ENCODE measurements at places on chromosomes 7 and 10. TPM values are rescaled to one million over a fixed set of nuclear protein-coding genes. Genes with fewer than 3 reads are reported as not detected.

DNA sequence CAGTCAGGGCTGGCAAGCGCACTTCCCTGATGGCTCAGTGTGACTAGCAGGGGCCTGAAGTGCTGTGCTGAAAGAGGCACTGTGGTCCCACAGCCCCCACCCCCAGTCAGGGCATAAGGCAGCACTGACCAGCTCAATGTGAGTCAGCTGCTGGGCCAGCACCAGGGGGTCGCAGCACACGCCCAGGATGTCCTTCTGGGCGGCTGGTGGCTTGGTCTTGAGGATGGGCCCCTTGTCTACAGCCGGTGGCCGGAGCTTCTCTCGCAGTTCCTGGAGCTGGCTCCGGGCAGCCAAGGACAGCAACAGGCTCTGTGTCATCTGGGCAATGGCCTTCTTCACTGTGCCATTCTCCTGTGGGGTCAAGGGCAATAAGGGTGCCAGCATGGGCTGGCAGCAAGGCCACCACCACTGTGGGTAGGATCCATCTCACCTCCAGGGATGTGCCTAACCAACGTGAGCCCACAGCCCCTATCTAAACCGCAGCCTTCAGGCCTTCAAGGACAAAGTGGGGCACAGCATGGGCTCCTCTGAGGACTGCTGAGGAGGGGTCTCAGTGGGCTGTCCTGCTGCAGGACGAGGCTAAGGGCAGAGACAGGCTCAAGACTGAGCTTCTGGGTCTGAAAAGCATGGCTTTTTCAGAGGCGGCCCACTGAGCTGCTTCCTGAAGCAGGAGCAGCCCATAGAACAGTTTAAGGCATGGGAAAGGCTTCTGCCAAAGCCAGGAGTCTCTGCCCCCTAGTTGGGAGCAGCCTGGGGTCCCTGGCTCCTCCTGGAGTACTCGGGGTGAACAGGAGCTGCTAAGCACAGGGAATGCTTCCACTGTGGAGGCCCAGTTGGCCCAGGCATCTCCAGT, 62.5 kb downstream of the CSGALNACT2 start:
- DNase-seq = peak; percentile 4

DNA sequence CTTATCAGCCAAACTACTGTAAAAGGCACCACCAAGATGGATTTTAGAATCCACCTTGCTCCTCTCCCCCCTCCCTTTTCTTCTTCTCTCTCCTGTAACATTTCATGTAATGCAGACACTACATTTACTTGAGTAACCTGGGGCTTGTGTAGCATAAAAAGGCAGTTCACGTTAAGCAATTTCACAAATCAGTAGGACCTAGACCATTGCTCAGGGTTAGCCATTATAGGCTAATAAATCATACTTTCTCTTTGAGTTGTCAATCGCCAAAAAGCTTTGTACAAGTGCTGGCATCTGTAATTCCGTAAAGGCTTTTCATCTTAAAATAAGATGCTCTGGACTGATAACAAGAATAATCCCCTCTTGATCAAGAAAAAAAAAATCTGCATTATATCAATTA, 224.7 kb downstream of the GLI3 start:
- DNase-seq = no peak

The SPRN gene
- total RNA-seq = not detected

- DNase-seq = no peak
Measured at GRCh38 chr10:35413985-35414861, 77.9 kb downstream of the CCNY start.

DNA sequence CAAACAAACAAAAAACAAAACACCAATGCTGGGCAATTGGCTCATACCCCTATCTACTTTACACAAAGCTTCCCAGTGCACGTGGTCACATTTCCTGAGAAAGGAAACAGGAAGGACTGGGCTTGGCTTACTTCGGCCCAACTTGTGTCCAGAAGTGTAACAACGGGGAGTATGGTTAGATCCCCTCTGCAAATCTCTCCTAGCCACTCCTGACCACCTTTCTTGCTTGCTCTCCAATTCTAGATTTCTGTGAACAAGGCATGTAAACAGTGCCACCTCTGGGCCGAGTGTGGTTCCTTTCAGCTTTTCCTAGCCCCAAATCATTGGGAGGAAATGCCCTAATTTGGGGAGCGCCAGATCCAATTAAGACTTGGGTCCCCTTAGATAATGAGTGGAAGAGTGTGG, 21.0 kb upstream of the FRAT2 start:
- DNase-seq = no peak

DNA sequence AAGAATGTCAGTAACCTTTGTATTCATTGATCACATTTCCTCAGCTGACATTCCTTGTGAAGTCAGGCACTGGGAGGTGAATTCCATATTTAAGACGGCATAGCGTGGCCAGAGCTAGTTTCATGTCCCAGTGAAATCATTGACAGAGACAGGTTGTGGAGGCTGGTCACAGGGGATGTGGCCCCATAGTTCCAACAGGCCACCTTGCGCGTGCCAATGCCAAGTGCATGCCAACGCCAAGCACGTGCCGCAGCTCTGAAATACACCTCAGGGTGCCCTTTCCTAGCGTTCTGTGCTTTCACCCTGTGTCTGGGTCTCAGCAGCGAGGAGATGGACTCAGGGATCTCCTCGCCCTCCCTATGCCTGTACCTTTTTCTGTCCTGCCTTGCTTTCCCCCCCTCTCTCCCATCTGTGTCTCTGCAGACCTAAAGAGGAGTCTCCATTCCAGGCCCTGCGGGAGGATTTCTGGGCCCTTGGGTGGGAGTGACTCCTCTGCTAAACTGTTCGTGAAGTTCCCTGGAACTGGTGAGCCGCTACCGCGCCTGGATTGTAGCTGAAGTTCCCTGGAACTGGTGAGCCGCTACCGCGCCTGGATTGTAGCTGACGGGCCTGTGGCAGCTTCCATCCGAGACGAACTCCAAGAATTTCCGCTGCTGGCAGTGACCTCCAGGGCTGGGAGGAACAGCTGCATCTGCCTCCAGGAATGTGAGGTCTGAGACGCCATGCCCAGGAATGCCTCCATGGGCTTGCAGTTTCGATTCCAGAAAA, 19.7 kb downstream of the AQP1 start:
- peak; percentile 86 for DNase-seq

The DENND2A gene
- 14.0 TPM for total RNA-seq

DNA sequence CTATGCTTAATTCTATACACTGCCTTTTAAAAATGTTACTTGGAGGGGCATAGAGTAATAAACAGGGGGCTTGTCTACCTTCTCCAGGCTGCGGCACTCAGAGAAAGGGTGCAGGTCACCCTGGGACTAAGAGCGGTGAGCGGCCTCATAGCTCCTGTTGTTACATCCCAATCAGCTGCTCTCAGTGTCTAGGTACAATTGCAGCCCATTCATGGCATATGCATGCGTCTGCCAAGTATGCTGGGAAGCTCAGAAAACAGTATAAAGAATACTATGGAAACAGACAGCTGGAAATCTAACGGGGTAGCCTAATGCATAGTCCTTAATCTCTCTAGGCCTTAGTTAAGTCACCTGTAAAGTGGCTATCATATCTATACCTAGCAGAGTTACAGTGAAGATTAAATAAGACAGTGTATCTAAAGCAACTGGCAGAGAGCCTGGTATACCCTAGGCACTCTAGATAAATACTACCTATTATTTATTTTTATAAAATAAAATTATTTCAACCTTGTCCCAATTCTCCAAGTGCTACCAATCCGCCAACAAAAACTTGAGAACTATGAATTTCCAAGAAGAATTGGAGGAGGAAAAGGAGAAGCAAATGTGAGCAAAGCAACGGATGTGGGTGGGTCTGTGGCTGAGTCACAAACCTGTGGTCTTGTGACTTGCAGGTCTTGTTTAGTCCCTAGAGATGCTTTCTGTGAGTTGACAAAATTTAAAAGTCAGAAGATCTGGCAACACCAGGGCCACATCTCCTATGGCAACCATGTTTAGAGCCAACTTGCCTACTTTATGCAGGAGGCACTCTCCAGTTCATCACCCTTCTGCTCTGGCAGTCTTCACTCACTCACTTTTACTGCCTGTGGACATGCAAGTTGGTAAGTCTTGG, 183.0 kb downstream of the RAPGEF5 start:
- no peak for DNase-seq

The CPED1 gene
- total RNA-seq = 58.6 TPM

The PARD3 gene
- total RNA-seq = 39.6 TPM

DNA sequence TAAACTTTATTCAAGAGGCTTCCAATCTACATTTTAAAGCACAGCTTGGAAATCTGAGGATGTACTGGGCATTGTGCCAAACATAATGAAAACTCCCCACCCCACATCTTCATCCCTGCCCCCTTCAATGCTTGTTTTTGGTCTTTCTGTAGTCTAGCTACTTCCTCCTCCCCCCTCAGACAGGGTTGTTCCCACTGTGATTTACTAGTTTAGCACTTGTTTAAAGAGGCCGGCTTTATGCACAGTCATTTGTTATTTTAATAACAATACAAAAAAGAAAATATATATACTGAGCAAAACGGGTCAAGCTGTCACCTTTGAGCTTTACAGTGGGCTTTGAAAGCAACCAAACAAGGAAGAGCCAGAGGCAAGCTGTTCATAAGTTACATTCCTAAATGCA, 132.6 kb downstream of the CHRM2 start:
- DNase-seq = no peak

DNA sequence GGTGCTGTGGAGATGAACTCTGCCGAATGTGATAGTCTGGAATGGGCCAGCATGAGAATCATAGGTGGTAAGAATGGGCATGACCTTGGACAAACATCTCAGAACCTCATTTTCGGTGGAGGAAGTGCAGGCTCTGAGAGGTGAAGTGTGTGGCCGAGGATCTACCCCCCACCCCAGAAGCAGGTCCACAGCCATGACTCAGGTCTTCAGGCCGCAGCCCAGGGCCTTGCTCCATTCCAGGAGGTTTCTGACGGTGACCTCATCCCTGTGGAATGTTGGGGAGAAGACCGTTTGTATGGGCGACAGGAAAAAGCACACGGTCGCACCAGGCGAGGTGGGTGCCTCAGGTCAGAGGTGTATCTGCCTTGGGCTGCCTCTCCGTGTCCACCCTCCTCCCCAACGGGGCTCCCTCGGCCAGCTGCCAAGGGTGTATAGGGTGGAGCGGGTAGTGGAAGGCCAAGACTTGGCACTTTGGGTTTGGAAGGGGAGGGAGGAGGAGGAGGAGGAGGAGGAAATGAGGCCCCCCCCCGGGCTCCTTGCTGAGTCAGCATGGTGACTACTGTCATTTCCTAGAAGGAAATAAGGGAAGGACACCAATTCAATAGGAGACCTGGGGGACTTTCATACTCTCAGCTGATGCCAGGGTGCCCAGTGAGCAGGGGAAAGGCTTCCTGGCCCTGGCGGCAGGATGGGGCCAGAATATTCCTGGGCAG, 168.0 kb upstream of the RHEB start:
- peak; percentile 83 for DNase-seq

The CPA2 gene
- total RNA-seq = 3.3 TPM

- no peak for DNase-seq
Measured at GRCh38 chr7:139893999-139894398, 64.9 kb downstream of the TBXAS1 start.

DNA sequence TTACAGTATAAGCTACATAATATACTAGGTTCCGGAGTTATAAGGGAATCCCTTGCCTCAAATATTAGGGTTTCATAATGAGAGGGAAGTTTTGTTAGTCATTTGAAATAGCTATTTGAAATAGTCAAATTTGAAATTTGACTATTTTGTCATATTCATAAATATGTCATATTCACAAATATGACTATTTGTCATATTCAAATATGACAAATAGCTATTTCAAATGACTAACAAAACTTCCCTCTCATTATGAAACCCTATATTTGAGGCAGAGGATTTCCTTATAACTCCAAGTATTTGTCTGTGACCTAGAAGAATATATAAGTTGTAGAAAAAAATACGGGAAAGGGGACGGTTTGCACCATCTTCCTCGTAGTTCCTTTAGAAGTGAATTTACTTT, 76.6 kb downstream of the HDAC9 start:
- no peak for DNase-seq

Measured in mucosa of gallbladder (tissue), 1 donor.